NCI-H187 treated with DMSO at 0.1 percent for 48 hours (cell line): ENCODE measurements at places on chromosomes 6 and 20.
A peak's percentile ranks its signal among the peaks of the same experiment; 100 is the strongest.

- DNase-seq: no peak
Measured at GRCh38 chr20:58646703-58647102, 4.4 kb upstream of the STX16 start.

DNA sequence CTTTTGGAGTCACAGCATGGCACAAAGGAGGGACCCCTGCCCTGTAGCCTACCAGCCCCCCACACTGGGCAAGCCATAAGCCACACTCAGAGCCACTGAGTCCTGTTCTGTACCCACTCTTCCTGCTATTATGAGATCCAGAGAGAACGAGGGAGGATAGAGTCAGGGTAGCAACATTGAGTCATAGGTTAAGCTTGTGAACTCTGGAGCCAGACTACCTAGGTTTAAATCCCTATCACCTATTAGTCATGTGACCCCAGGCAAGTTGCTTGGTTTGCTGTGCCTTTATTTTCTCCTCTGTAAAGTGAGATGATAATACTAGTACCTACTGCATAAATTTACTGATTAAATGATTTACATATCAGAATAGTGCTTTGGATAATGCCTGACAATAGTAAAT is 540 bp downstream of the CNBD2 start:
- DNase-seq: no peak

GRCh38 chr6:168275168-168275567 is 44.4 kb downstream of the DACT2 start:
- DNase-seq: no peak

DNA sequence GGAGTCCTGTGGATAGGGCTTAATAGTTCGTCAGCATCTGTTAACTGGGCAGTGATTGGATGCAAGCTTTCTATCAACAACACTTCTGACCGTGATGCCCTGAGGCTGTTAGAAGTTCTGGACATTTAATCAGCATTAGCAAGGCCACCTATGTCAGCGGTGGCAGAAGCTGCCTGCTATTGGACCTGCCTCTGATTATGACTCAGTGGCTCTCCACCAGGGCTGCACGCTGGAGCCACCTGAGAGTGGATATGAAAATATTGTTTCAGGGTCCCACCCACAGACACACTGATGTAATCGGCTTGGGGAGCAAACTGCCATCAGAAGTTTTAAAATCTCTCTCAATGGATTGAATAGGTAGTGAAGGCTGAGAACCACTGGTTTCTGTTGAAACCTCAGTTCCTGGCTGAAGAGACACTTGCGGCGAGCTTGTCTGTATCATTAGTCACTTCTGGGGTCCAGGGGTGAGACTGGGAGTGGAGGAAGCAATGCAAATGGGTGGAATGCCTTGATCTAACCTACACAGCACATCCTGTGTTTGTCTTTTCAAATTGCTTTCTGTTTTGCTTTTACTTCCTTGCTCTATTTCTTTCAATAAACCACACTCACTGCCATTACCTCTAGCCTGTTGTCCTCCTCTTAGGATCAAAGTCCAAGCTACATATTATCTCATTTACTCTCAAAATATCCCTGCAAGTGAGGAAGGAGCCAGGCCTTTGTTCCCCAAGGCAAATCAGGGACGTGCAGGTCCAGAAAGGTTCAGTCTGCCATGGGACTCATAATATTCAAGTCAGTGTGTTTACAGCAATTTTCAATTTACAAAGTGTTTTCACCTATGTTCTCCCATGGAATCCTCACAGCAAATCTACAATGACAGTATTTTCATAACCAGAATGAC is 4.2 kb downstream of the CLIC5 start:
- DNase-seq: no peak

DNA sequence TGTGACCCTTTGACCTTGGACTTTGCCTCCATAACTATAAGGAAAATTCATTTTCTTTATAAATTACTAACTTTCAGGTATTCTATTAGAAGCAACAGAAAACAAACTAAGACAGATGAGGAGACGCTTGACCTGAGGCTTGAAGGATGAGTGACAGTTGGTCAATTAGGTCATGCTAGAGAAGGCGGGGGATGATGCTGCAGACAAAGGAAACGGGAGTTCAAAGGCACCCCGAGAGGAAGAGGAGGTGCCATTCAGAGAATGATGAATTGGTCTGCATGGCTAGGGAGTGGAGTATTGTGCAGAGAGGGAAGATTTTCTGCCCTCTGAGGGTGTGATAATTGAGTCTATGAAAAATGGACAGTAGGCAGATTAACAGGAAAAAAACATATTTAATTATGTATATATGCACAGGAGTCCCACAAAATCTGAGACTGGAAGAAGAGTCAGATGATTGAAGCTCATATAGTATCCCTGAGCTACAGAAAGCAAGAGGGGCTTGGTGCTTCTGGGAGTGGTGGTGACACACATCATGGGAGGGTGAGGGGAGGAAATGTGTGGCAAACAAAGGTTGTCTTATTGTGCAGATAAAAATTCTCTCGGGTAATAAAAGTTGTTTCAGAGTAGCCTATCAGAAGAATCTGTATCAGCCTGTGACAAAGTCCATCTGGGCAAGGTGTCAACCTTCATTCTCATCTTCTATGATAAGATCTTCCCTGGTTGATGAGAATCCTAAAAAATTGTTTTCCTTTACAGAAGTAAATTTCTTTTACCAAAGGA is 20.4 kb upstream of the FUCA2 start:
- no peak for DNase-seq

- DNase-seq: peak; percentile 12
Measured at GRCh38 chr20:48791014-48791413, 36.8 kb downstream of the PREX1 start.
